ENCODE measurements at places on chromosomes 2 and 18. TPM values are rescaled to one million over a fixed set of nuclear protein-coding genes. Genes with fewer than 3 reads are reported as not detected.
A peak's percentile ranks its signal among the peaks of the same experiment; 100 is the strongest.

Gene SLC4A3
- total RNA-seq = not detected

Gene ALPP
- not detected for total RNA-seq

Gene UGT1A10
- not detected for total RNA-seq

- DNase-seq = peak; percentile 72
Measured at GRCh38 chr18:70195852-70196434, 9.5 kb downstream of the RTTN start.

Gene CENPA
- 23.6 TPM for total RNA-seq

Data from activated CD4-positive, alpha-beta T cell treated with anti-CD3 and anti-CD28 coated beads, Interleukin-2, amount 10 ng/mL, durations not matched to agents 24 days and 14 days (primary cell).